ENCODE measurements at places on chromosomes 5 and 9.
A peak's percentile ranks its signal among the peaks of the same experiment; 100 is the strongest.

DNA sequence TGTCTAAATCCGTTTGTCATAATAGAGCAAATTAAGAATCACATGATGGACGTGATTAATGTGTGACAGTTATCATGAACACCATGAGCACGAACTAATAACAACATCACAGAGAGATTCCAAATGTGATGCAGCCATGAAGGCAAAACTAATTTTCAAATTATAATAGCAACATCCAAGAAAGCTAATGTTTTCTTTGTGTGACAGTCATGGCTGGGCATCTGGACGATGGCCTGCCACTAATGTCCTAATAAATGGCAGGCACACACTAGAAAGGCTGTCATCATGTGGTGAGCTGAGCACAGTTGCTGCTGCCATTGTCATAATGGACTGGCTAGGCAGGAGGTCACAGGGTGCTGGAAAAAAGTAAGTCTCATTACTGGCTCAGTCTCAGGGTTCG lies 280.0 kb upstream of the EFNA5 start:
- no peak for DNase-seq

GRCh38 chr9:131276094-131276888 lies at the start of gene FAM78A:
TSS of gene FAM78A (minus strand) at chr9:131276510. CDS start at chr9:131276179, 331 bp downstream.
- no peak for DNase-seq

- peak; percentile 53 for DNase-seq
These were observed 99.4 kb downstream of the C5orf15 start for GRCh38 chr5:133868946-133869518.

DNA sequence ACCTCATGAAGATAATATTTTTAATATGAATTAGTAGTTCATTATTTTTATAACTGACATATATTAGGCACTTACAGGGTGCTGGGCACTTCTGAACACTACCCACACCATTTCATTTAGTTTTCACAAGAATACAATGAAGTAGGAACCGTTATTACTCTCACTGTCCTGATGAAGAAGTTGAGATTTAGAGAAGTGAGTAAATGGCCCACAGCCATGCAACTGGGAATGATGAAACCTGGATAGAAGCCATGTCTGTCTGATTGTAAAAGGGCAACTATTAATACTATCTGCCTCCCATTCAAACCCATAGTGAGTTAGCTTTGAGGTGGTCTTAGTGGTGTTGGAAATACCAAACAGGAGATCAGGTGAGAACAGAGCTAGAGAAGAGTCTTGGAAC lies 29.6 kb upstream of the OTULINL start:
- DNase-seq, result no peak

- peak; percentile 39 for DNase-seq
These were observed 92.4 kb downstream of the ARL15 start for GRCh38 chr5:54217826-54218503.

DNA sequence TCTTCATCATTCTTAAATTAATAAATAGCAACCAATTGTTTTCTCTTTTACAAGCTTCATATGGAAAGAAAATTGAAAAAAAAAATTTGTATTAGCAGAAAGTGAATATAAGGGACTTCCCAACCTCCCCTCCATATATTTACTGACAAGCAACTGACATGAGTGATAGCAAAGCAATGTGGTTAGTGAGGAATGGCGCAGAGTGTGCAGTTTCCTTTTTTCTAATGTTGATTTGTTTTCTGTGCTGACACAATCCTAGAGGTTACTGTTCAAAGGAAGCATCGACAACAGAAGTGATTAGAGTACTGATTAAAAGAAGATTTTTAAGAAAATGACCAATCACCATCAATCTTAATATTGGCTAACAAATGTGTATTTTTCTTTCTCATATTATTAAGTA lies 1.7 kb upstream of the PTGER4 start:
- DNase-seq, result no peak

GRCh38 chr5:10578869-10579268 lies 15.0 kb downstream of the ANKRD33B start:
- no peak for DNase-seq

DNA sequence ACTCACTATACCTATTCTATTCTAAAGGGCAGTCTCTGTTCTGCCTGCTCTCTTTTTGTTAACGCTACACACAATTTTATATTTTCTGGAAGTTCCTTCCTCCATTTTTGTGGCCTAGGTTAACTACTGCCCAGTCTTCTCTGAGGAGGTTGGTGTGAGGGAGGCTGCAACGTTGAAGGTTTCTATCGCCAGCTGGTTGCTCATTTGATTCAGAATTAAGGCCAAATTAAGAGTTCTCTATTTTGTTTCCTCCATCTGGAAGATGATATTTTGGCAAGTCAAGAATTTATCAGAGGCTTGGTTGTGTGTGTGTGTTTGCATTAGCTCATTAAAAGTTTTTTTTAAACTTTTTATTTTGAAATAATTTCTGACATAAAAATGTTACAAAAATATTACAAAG lies 175.1 kb downstream of the ARHGAP26 start:
- no peak for DNase-seq

DNA sequence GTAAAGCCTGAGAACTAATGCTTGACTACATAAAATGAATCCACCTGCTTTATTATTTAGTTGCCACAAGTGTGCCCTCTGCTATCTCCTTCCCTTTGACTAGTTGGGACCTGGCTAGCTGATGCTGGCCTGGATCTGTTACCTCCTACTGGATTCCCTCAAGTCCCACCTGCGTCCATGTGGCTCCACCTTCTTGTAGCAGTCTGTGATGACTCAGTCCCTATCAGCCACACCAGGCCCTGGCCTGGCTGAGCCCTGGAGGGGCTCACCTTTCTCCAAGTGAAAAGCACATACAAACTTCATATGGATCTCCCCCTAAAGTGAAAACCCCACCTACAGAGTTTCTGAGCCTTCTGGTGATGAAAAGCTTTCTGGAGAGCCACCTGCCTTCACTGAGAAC lies 611.4 kb downstream of the SEMA5A start:
- DNase-seq, result no peak

GRCh38 chr5:177437623-177438022 lies 9.0 kb upstream of the PRR7 start:
- DNase-seq, result no peak

DNA sequence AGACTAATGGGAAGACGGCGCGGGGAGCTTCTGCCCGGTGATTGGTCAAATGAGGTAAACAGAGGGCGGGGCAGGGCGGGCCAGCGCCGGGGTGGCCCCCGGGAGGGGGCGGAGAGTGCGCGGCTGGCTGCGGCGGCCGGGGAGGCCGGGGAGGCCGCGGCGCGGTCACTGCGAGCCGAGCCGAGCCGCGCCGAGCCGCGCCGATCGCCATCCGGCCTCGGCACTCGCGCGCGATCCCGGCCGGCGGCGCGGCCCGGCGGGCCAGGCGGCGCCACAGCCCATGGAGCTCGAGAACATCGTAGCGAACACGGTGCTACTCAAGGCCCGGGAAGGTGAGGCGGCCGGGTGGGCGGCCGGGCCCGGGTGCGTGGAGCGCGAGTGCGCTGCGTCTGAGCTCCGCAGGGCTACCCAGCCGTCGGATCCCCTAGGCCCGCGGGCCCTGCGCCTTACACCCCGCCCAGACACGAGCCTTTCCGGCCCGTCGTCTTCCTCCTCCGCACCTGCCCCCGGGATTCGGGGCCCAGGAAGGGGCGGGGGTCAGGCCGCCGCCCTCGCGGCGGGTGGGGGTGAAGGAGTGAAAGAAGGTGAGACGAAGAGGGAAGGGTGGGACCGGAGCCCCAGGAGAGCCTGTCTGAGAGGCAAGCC lies at the start of gene GRK6:
TSS of gene GRK6 (plus strand) at position 111 of the 645 bp plus-strand sequence. CDS start at position 281, 170 bp downstream.
- no peak for DNase-seq

- DNase-seq, result no peak
These were observed 174.0 kb downstream of the TMC1 start for GRCh38 chr9:72695365-72695764.

GRCh38 chr5:172715421-172715780 lies 55.6 kb downstream of the DUSP1 start:
- no peak for DNase-seq

GRCh38 chr9:33619666-33620404 lies 95.8 kb downstream of the ANKRD18B start:
- peak; percentile 28 for DNase-seq

DNA sequence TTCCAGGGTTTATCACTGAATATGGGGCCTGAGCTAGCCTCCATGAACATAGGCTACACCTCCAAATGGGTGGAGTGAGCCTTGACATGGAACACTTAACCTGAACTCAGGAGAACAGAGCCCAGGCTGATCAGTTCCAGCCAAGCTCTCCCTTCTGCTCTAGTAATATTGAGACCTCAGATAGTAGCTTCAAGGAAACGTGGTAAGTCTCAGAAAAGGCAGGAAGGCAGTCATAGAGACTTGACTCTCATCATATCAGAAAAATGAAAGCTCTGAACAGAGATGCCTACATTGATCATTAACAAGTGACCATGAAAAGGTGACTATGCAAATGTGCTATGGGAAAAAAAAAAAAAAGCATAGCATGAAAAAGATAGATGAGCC lies 40.5 kb upstream of the MYO10 start:
- DNase-seq, result no peak

DNA sequence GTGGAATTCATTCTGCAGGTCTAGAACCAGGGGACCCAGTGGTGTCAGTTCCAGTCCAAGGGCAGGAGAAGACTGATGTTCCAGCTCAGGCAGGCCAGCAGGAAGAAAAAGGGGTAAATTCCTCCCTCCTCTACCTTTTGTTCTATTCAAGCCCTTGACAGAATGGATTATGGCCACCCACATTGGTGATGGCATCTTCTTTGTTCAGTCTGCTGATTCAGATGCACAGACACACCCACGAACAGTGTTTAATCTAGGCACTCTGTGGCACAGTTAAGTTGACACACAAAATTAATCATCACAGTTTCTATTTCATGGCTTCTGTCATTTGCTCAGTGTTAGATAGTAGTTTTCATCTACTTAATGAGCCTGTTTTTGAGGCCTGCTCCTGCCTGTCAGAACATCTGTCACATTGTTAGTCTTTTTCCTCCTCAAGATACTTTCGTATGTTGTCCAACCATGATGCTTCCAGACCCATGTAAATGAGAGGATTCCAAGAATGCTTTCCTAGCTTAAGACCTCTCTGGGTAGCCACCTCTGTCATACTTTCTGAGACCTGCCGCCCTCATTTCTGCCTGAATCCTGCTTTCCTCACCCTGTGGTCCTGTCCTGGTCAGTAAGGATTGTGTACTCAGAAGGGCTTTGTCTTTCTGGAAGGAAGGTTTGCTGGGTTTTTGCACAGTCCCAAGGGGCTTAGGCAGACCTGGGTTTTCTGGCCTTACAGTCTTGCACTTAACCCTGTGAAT lies 72.5 kb downstream of the SPIN1 start:
- DNase-seq, result no peak

DNA sequence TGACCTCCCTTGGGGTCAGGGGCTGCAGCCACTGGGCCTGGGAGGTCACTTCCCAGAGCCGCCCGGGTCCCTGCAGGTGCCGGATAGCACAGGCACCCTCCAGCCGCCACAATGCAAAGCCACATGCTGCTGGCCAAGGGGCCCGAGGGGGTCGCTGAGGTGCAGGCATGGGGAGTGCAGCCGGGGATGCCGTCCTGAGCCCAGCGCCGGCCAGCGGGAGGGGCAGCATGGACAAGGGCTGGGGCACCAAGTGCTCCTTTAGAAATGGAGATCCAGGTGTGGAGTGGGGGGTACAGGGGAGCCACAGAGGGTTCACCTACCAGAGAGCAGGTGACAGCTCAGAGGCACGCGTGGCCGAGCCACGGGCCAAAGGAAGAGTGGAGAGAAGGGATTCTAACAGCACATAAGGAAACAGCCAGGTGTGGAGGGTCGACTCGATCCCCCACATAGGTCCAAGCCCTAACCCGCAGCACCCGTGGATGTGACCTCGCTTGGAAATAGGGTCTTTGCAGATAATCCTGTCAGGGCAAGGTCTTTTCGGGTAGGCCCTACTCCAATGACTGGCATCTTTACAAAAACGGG lies 24.7 kb downstream of the ZDHHC11B start:
- no peak for DNase-seq

DNA sequence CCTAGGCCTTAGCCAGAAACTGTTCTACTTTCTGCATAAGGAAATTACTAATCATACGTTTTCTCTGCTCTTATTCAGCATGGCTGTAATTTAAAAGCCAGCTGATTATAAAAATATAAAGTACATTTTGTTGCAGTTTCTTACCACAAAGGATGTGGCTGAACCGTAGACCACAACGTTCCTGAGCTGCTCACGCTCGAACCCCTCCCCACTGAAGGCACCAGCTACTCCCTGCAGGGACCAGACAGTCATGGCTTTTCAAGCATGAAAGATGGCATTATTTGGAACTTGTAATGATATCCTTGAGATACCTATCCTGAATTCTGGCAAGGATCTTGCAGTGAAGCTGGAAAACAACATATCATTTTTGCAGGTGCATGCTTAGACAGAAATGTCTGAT lies 91.8 kb upstream of the DMRT1 start:
- DNase-seq, result no peak

Data from HCT116 (cell line).